ENCODE measurements at places on chromosomes 6 and 20.

DNA sequence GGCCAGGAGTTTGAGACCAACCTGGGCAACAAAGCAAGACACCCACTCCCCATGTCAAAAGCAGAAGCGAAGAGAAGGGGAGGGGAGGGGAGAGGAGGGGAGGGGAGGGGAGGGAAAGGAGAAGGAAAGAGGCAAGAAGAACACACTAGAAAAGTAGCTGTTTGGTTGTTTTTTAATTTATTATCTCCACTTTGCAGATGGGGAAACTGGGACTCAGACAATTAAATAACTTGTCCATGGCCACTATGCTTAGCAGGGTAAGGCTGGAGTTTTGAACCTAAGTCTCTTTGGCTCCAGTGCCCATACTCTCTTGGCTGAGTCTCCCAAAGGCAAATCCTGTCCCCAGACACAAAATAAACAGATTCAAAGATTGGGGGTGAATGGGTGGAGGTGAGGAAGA lies 12.4 kb upstream of the GHRH start:
- DNase-seq: no peak

GRCh38 chr6:148556410-148556809 lies 190.4 kb upstream of the UST start:
- no peak for DNase-seq

DNA sequence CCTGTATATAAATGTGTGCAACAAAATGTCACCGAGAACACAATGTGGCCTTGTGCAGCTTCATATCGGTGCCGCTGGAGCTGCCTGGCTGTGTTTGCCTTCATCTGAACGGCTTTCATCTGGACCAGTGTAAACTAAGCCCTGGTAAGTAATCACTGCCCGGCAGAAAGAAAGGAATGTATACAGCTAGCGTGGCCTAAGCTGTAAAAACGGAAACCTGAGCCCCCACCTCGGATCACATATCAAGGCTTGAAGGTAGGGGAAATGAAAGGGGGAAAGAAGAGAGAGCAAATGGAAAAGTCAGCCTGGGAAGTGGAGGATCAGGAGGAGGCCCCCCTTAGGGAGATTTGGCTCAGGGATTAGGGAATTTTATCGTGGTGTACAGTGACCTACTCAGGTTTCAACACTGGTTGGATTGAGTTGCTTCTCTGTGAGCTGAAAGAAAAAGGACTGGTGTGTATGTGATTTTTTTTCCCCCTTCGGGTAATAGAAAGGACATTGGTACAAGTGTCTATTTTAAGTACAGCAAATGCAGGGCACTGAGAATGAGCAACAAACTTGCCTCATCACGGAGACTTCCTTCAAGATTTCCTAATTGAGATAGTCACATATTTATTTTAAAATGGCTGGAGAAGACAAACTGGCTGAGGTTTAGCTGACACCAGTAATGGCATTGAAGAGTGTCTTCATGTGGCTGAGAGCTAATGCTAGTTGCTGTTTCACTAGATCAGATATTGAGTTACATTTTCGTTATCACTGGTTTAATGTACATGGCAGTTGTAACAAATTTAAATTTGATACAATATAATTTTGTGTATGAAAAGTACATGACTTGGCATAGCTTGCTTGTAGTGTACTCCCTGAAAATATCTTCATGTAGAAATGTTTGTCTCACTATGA lies 3.5 kb downstream of the SOBP start:
- peak; percentile 42 for DNase-seq

- DNase-seq: no peak
Observed at GRCh38 chr6:11665604-11666326, 112.8 kb downstream of the ADTRP start.

DNA sequence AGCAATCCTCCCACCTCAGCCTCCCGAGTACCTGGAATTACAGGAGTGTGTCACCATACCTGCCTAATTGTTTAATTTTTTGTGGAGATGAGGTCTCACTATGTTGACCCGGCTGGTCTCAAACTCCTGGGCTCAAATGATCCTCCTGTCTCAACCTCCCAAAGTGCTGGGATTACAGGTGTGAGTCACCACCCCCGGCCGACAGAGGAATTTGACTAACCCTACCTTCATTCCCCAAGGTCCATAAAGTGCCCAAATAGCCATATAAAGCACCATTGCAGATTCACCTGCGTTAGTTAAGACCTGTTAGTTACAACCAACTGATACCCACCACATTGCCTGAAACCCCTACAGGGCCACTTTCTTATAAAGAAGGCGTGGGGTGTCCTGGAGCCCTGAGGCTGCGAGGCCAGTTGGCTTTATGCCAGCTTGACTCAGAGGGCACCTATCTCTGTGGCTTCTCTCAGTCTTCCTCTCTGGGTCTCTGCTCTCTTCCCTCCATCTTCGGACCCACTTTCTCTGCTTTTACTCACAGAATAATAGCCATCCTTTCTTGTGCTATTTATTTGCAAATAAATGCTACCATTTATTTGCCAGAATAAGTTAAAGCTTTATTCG lies 65.6 kb downstream of the SLC2A10 start:
- DNase-seq: no peak

- DNase-seq: no peak
Observed at GRCh38 chr6:11999246-11999645, 12.9 kb upstream of the HIVEP1 start.

DNA sequence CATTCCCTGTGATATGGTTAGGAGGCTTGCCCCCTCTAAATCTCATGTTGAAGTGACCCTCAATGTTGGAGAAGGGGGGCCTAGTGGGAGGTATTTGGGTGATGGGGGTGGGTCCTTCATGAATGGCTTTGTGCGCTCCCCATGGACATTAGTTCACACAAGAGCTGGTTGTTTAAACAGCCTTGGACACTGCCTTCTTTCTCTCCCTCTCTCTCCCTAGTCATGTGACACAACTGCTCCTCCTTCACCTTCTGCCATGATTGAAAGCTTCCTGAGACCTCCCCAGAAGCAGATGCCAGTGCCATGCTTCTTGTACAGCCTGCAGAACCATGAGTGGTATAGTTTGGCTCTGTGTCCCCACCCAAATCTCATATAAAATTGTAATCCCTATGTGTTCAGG lies 117.2 kb upstream of the SLC22A16 start:
- no peak for DNase-seq

DNA sequence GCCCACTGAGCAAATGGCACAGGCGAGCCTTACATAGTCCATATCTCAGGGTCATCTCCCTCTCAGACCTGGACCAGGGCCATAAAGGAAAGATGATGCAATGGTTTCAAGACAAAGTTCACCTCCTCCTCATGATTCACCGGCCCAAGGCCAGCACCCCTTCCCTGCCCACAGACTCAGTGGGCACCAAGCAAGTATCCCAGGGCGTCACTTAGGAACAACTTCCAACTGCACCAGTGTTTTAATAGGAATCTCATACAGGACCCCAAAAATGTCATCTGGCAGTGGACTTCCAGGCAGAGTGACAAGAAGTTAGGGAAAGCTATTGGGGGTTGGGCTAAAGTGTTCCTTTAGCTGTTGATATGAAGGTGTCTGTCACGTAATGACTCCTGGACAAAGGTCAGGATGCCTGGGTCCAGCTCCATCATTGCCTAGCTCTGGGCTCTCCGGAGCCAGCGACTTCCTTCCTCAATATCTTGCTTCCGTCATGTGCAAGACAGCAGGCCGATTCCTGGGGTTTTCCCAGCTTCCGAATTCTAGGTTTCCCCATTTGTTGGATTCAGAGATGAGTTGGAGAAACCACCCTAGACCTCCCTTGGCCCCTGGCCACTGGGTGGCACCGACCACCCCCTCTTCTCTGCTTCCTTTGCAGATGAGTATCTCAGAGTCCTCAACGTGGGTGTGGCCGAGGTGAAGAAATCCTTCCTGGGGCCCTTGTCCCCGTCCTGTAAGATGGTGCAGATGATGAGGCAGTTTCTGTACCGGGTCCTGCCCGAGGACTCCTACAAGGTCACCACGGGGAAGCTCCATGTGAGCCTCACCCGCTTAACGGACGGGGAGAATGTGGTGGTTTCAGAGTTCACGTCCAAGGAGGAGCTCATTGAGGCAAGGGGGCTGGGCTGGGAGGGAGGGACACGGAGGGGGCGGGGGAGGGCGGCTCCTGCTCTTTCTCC lies 21.1 kb downstream of the PNPLA1 start:
- DNase-seq: no peak

DNA sequence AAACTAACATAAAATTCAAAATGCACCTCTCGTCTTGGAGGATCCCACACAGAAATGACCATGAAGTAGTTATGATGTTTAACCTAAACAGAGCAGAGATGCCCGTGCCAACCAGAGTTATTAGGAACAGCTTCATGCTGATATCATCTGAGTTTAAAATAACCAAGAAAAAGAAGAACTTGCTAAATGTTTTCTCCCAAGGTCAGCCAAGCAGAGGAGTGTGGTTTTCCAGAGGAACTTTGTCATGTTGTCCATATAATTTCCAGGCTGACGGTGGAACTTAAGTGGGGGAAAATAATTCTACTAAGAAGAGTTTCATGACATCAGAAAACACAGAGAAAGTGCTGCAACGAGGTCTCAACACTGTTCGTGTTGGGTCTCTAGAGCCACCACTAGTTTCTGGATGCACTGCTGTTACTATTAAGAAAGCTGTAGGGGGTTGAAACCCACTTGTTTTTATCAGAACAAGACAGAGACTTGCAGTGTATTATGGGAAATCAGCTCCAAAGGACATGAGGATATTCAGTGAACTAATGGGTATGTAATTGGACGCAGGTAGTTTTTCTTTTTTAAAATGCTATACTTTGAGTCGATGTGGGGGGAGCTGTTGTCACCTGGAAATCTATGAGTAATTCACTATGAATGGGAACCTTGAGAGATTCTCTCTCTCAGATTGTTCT lies 5.2 kb downstream of the AGPAT4 start:
- DNase-seq: no peak

DNA sequence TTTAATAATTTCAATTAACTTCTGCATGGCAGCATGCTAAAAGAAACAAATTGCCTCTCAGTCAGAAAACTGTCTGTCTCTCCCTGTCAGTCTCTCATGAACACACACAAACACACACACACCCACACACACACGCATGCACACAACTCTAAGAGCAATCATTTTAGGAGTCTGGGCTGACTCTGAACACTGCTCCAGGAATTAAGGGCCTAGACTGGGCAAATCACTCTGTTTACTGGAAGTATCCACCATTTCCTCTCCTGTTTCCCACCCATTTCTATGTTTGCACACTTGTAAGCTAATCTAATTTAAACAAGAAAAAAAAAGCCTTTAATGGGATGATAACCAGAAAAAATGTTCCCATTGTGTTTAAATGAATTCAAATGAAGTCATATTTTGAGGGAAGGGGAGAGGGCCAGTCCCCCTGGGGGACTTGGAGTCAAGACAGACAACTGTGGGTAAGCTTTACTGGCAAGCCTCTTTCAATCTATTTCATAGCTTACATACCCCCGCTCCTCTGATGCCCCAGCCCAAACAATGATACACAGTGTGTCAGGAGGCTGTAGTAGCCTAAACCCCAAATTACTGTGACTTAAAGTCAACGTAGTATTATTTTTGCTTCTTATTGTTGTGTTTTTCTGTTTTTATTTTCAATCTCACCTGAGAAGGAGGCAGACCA lies 447.8 kb upstream of the FLRT3 start:
- DNase-seq: no peak

DNA sequence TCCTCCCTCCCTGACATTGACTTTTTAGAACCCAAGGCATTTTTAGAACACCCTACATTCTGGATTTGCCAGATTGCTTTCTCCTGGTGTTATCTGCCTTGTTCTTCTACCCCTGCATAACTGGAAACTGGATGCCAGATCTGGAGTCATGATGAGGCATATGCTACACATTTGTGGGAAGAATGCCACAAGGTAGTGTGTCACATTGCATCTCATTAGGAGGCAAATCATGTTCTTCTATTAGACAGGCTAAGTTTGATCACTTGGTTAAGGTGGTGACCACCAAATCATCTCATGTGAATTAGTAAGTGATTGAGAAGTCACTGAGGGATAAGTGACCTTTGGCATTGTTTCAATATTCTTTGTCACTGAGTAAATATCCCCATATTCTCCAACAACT lies 12.9 kb upstream of the NKX2-2 start:
- DNase-seq: no peak

- no peak for DNase-seq
Observed at GRCh38 chr20:36881888-36882287, 6.0 kb downstream of the TLDC2 start.

- no peak for DNase-seq
Observed at GRCh38 chr6:41073968-41074691, 1.4 kb downstream of the NFYA start.

- no peak for DNase-seq
Observed at GRCh38 chr6:78611886-78612480, 255.4 kb upstream of the IRAK1BP1 start.

- DNase-seq: no peak
Observed at GRCh38 chr6:26216359-26216885, 129.2 kb downstream of the HFE start.

DNA sequence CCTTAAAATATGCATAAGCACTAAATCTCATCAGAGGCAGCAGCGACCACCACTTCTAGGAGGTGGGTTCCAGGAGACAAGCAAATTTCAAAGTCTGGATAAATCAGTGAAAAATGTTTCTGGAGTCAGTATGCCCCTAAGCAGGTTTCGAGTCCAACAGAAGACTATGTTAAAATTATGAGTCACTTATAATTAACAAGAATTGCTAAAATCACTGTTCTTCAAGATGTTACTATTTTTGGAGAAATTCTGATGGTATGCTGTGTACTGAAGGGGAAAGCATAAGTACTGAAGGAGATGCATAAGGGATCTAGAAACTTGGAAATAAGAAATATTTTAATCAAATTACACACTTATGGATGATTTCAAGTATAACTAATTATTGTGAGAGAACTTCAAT lies 58.0 kb downstream of the DTNBP1 start:
- no peak for DNase-seq

DNA sequence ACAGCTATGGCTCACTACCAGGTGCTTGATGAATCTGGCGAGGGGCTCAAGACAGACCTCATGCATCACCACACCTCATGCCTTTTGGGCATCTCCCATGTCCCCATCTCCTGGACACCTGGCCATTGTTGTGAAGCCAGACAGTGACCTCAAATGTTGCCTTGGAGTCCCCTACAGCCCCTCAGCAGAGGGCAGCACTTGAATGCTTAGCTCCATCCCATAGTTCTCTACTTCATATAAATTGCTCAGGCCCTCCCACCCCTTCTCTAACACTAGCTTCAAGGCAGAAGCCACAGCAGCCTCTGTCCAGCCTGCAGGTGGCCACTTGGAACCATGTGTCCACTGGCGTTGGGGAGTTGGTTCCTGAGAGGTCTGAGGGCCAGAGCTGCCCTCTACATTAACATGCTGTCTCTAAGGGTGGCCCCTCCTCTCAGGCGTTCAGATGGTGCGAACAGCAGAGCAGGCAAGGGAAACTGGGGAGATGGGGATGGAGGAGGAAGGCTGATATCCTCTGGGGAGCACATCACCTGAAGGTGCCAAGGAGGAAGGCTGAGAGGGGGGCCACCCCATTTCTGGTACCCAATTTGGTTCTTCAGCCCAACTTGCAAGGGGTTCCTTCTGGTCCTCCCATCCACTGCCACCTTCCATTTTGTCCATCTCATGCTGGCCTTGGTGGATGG lies 31.3 kb downstream of the MOCS1 start:
- DNase-seq: no peak

- no peak for DNase-seq
Observed at GRCh38 chr6:90537027-90537426, 49.8 kb downstream of the MAP3K7 start.

- DNase-seq: no peak
Observed at GRCh38 chr6:4581468-4582385, 194.5 kb upstream of the CDYL start.

GRCh38 chr20:34773726-34774125 lies 51.7 kb downstream of the NCOA6 start:
- no peak for DNase-seq

- no peak for DNase-seq
Observed at GRCh38 chr6:44222486-44223318, 693 bp upstream of the SLC29A1 start.

GRCh38 chr20:13799974-13800373 lies 15.1 kb downstream of the NDUFAF5 start:
- DNase-seq: no peak

Data from NCI-H1930 (cell line).